Renal cortex interstitium (tissue), 15 donors: ENCODE measurements at places on chromosomes 2 and 18. TPM values are rescaled to one million over a fixed set of nuclear protein-coding genes. Genes with fewer than 3 reads are reported as not detected.

SLC5A7 gene
- 0.83 TPM for polyA plus RNA-seq

PSMA8 gene
- polyA plus RNA-seq, result not detected

MAP3K2 gene
- polyA plus RNA-seq, result 25.1 TPM

ATP6V1C2 gene
- 11.3 TPM for polyA plus RNA-seq

TAF4B gene
- polyA plus RNA-seq, result 4.6 TPM

GPR75 gene
- 2.1 TPM for polyA plus RNA-seq

KCNG3 gene
- 0.84 TPM for polyA plus RNA-seq

HMSD gene
- 0.52 TPM for polyA plus RNA-seq

REG3A gene
- polyA plus RNA-seq, result not detected

DNA sequence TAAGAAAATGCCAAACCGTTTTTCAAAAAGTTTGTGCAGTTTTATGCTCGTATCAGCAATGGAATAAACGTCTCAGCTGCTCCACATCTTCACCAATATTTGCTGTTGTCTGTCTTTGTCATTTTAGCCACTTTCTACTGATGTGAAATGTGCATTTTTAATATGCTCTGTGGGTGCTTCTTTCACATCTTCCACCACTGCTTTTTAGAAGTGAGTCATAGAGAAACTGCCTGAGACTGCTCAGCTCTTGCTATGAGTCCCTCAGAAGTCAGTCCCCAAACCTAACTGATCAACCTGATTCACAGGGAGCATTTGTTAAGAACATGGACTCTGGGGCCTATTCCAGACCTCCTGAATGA is 41.0 kb upstream of the EPC2 start:
- DNase-seq, result no peak

GRCh38 chr2:120607506-120607905 is 128.2 kb upstream of the GLI2 start:
- DNase-seq, result no peak

DNA sequence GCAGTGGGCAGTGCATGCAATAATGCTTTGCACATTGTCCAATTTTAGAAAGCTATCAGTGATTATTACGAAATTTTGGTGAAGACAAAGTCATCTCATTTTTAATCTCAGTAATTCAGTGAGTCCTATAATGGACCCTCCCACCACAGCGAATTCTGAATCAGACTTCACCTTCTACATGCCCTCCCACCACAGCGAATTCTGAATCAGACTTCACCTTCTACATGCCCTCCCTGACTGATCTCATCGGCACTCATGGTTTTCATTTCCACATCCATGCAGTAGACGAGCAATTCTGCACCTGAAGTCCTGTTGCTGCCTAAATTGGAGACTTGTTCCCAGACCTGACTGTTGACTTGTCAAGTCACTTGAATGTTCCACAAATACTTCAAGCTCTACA is 522.3 kb downstream of the EIPR1 start:
- no peak for DNase-seq

DNA sequence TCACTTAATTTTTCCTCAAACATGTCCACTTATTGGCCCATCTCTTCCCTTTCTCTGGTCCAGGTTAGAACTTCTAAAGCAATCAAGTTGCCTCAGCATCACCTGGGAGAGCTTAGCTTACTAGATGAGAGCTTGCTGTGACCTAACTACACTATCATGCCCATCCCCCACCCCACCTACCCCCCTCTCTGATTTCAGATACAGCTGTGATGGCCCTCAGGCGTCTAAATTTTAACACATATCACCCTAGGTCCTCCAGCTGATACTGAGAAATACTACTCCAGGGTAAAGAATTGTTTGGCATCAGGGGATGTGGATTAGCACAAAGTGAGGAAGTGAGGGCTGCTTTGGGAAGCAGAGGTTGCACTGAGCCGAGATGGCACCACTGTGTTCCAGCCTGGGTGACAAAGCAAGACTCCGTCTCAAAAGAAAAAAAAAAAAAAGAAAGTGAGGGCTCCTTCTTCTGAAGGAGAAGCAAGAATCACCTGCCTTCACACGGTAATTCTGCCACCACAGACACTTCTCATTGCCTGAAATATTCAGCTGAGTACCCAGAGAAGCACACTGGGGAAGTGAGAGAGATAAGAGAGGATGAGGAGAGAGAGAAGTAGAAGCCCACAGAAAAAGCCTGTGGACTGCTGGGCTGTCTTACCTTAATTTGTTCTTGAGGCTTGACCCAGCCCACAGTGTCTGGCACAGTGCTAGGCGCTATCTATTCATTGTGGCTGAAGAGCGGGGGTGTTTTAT is 263.4 kb downstream of the ASXL3 start:
- DNase-seq, result no peak

DNA sequence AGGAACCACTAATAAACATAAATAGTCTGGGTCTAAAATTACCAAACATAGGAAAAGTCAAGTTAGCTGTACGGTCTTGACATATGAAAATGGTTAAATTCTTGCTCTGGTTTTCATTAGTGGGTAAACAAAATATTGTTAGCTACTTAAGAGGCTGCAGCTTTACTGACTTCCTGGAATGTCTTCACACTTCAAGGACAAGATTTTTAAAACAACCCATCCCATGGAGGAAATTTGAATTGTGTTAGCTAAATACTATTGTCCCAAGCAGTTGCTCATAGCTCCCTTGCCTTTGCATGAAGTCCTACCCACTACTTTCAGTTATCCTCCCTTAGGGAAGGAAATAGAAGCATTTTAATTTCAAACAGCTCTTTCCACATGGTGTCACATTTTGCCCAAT is 128.5 kb downstream of the EPHA4 start:
- DNase-seq, result no peak

DNA sequence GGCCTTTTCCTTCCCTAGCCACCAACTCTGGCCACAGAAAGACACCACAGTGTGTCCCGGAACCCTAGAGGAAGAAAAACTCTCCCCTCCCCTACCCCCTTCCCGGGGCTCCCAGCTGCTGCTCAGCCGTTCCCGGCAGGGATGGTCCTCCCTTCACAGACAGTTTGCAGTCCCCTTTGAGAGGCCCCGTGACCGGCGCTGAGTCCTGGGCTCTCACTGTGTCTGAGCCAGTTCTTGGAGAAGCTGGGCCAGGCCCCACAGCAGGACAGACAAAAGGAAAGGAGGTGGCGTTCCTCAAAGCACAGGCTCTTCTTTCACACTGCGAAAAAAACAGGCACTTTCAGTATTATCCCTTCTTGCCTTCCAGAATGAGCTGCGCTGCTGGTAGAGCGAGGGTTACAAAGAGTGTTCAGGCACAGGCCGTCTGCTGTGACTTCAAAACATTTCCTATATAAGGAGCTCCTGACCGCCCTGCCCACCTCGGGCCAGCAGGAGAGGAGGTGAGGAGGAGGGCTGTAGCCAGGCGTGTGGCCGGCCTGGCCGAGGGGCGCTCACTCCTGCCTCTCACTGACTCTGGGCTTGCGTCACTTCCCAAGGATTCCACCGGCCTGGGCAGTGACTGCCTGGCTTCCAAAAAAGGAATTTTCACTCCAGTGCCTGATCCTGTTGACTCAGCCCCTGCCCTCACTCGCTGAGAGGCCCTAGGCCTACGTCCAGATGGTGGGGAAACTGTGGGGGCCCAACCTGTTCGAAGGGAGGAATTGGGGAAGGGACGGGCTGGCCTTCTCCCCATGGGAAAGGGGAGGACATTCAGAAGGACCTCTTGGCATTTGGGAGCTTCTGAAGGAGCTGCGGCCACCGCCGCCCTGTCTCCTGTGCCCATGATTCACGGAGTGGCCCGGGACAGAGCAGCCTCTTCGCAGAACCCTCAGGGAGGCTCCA is 24.9 kb downstream of the CIDEA start:
- DNase-seq, result peak; percentile 77

- no peak for DNase-seq
Observed at GRCh38 chr2:25409468-25409867, 67.7 kb upstream of the DNMT3A start.

GRCh38 chr2:227411990-227412350 is 24.2 kb upstream of the SCYGR1 start:
- no peak for DNase-seq

GRCh38 chr2:950080-950966 is at the start of gene SNTG2:
Gene SNTG2, plus strand, starts transcription at chr2:950849. Its CDS starts 148 bp downstream, at chr2:950997.
- no peak for DNase-seq

- DNase-seq, result no peak
Observed at GRCh38 chr2:161245261-161245553, 63.0 kb upstream of the PSMD14 start.

DNA sequence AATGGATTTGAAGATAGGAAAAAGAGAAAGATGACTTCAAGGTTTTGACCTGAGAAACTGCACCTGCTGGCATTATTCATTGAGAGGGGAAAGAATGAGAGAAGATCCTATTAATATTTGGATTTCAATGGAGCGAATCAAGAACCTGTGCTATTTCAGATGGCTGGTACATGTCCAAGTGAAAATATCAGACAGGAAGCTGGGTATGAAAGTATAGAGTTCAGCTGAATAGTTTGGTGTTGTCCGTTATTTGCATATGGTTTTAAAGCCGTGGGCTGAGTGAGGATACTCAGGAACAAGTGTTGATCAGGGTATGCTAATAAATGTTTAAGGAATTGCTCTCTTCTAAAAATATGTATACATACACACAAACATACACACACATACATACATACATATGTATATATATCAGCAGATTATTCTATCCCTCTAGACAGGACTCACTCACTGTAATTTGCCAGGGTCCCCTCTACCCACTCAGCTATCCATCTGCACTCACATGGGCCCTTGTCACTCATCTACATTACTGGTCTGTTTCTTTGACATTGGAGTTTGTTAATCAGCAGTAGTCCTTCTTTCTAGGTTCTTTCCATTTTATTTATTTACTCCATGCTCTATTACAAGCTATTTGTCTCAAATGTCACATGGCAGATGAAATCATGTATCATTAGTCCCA is 33.9 kb upstream of the IKZF2 start:
- no peak for DNase-seq

- no peak for DNase-seq
Observed at GRCh38 chr18:56559044-56559443, 79.3 kb downstream of the TXNL1 start.

GRCh38 chr2:230575642-230576324 is 136.9 kb upstream of the CAB39 start:
- no peak for DNase-seq

DNA sequence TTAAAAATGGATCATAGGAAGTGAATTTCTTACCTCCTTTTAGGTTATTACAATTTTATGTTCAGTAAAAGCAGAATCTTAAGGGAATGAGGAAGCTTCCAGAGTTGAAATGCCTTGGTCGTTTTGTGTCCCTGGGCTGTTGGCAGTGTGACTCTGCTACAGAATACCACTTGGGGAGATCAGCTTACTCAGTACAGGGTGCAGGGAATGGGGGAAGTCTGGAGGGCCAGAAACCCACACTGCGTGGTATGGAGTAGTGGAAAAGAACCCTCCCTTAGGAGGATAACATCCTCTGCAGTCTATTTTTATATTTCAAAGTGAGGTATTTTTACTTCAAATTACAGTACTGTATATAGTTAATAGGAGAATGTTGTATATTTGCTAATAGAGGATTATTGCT is 51.1 kb downstream of the R3HDM1 start:
- no peak for DNase-seq

- no peak for DNase-seq
Observed at GRCh38 chr2:213281156-213281555, 3.1 kb upstream of the SPAG16 start.

- DNase-seq, result no peak
Observed at GRCh38 chr2:132731441-132731840, 61.4 kb upstream of the LYPD1 start.

DNA sequence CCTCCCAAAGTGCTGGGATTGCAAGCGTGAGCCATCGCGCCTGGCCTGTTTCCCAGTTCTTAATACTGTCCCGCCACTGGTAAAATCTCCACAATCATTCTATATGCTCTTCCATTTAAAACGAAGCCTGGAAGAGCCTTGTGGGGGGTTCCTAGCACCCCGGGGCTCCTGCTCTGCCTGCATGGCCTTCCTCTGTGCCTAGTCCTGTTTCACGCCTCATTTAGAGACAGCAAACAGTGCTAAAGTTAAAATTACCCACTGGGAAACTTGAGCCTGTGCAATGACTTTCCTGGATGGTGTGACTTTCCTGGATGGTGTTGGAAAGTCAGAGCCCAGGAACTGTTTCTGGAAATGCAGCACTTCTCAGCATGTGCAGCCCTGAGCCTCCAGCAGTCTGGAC is 55.0 kb downstream of the INPP5D start:
- no peak for DNase-seq

- DNase-seq, result no peak
Observed at GRCh38 chr18:28065031-28065792, 111.7 kb downstream of the CDH2 start.

- DNase-seq, result no peak
Observed at GRCh38 chr2:64859312-64860212, 129.6 kb upstream of the SLC1A4 start.

DNA sequence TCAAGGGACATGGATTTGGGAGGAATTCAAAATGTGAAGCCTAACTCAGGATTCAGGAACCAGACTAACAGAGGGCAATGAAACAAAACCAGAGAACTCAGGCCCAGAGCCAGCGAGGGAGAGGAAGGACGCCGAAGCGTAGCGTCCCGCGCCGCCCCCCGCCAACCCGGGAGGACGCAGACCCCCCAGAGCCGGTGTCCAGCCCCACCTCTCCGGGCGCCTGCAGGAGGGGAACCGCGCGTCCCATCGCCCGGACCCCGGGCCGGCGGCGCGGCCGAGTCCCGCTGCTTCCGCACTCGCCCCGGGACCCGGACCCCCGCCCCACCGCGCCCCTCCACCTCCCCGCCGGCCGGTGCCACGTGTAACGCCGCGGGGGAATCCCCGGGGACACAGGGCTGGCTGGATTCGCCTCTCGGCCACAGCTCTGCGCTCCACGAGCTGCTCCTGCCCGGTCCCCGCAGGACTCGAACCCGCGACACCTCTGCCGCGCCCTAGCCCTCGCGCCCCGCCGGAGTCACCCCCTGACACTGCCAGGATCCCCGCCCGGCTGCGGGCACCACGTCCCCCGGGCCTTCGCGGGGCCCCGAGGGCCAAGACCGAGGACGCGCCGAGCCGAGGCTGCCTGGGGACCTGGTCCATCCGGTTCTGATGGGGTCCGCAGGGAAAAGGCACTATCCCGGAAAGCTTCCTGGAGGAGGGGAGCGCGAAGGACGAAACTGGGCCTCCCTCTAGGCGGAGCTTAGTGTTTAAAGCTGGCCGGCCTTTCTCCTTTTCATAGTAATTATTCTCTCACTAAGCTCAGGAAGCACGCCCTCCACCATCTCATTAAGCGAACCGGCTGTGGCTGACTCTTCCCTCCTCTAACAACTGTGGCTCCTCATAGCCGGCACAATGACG is 40.4 kb upstream of the FAM124B start:
- DNase-seq, result no peak

GRCh38 chr18:57439609-57439968 is 4.4 kb downstream of the ONECUT2 start:
- no peak for DNase-seq

GRCh38 chr18:21803495-21803894 is 62.9 kb downstream of the MIB1 start:
- DNase-seq, result no peak

GRCh38 chr2:29374823-29375222 is 259.6 kb downstream of the CLIP4 start:
- DNase-seq, result no peak

GRCh38 chr2:37523814-37524362 is 147.6 kb downstream of the CDC42EP3 start:
- peak; percentile 21 for DNase-seq

GRCh38 chr2:72846171-72847095 is 20.6 kb upstream of the EXOC6B start:
- no peak for DNase-seq
